Activated T-helper 9 cell treated with anti-CD3 and anti-CD28 coated beads, Interleukin-2, amount 50 U/mL, for 16 hours (primary cell): ENCODE measurements at places on chromosomes 6 and 20.

- DNase-seq, result no peak
These were observed 8.0 kb upstream of the KCNK16 start for GRCh38 chr6:39330476-39330875.

- no peak for DNase-seq
These were observed 27.8 kb upstream of the SCRT2 start for GRCh38 chr20:703426-703825.

- no peak for DNase-seq
These were observed 11.3 kb upstream of the RBCK1 start for GRCh38 chr20:396619-397431.

- no peak for DNase-seq
These were observed 44.6 kb upstream of the SH3BGRL2 start for GRCh38 chr6:79586548-79586947.

DNA sequence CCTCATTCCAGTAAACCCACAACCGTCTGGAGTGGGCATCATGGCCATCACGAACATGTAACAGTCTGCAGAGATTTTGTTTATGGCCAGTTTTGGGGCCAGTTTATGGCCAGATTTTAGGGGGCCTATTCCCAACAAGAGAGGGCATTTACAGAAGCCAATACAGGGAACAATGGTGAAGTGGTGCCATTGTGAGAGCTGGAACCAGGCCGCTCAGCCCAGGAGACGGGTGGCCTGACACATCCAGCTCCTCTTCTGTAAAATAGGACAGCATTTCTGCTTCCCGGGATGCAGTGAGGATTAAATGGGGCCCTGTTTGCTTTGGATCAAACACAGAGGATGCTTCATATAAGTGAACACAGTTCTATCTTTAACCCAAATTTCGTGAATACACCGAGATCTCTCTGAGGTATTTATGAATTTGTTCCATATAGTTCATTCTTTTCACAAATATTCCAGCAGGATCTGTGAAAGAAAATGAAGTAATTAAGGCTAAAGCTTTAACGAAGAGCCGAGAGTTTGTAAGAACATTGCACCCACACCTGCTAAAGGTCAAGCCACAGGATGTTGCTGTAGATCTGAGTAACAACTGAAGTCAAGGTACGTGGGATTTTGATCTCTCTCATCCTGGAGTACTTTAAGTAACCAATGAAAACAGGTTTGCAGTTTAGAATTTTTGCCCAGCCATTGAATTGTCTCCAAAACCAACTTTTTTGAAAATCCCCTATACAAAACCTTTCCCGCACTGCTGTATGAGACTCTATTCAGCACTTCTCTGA, 14.5 kb upstream of the SIRPG start:
- no peak for DNase-seq

DNA sequence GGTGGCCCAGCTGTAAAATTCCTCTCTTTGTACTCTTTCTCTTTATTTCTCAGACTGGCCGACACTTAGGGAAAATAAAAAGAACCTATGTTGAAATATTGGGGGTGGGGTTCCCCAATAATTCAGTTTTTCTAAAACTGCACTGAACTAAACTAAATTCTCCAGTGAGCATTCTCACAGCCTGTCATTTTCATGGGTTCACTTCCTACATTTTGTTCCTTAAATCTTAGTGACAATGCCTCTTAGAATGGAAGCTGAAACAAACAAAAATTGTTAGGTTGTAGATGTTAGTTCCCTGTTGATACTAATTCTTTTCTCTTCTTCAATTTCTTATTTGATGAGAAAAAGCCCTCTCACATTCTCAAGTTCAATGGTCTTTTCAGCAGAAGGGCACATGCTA, 35.8 kb upstream of the IFNGR1 start:
- DNase-seq, result no peak

DNA sequence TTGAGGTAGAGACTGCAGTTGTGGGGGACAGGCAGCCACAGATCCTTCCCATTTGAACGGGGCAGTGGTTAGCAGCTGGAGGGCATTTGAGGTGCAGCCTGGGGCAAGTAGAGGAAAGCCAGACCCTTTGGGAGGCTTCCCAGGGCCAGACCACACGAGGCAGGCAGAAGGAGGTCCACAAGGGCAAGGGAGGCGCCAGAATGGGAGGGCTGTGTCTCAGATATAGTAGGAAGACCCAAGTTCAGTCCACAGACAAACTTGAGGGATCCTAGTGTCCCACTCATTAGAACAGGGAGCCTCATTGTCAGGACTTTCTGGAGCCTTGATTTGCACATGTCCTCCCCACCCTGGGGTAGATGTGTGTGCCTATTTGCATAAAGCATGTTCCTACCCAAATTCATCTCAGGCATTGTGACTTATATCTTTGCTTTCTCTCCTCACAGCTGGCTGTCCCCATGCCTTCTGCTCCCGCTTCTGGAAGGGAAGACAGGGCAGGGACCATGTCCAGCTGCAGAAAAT, 166.0 kb downstream of the VEGFA start:
- no peak for DNase-seq

GRCh38 chr20:15033269-15033668, 695.9 kb upstream of the FLRT3 start:
- no peak for DNase-seq

GRCh38 chr6:75210885-75211739, 5.3 kb upstream of the COL12A1 start:
- DNase-seq, result no peak

- no peak for DNase-seq
These were observed 103.0 kb upstream of the RREB1 start for GRCh38 chr6:7004581-7005297.

GRCh38 chr6:149393002-149393679, 6.9 kb upstream of the SUMO4 start:
- no peak for DNase-seq

GRCh38 chr20:50020288-50020687, 37.5 kb downstream of the SNAI1 start:
- no peak for DNase-seq

DNA sequence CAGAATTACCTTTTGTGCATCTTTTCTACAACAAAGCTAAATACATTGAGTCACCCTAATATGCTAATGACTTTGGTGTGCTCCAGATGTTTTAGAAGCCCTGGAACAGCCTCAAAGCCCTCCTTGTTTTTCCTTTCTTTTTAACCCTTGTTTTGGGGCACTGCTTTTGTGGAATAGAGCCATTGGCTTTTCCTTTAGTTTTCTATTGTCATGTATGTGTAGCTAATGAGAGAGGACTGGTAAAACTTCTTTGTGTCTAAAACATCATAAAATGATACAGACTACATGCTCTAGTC, 158.8 kb downstream of the JARID2 start:
- DNase-seq, result no peak

DNA sequence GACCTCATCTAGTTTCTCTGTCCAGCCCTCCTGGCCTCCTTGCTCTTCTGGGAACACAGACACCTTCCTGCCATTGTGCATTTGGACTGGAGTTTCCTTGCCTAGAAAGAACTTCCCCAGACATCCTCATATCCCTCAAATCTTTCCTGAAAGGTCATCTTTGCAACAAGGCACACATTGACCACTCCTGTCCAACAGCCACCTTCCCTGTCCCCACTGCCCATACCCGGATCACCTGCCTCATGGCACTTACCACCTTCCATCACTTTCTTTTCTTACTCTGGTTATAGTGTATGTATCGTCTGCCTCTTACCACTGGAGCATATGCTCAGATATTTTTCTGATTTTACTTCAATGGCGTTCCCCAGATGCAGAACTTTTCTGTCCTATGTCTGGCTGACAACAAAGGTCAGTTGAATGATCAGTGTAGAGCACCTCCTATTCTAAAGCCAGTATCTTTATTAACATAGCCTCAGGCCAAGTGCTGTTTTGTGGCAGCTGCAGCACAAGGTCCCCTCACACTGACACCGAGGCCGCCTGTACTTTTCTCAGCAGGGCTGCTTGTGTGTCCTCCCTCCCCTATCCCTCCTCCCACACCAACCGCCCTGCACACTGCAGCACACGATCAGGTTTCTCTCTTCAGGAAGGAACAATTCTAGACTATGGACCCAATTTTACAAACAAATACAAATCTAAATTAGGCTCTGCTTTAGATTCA, 4.1 kb downstream of the HLA-C start:
- DNase-seq, result no peak

- no peak for DNase-seq
These were observed 54.1 kb downstream of the PPP1R3G start for GRCh38 chr6:5138995-5139827.

- no peak for DNase-seq
These were observed 26.3 kb downstream of the BHLHE23 start for GRCh38 chr20:62980380-62980960.

DNA sequence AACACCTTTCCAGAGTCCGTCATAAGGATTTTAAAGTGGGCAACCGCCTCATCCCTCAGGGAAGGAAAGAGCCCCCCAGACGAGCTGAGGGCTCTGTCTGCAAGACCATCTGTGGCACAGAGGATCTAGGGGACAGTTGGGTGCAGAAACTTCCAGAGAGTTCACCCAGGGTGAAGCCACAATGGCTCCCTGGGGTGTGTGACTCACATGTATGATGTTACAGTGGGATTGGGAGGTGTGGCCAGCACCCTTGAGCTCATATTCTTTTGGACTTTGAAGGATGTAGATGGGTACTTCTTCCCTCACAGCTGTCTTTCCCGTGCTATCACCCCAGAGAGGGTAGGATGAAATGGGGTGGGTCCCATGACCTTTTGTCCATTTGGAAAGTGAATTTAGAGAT, 95.5 kb downstream of the NCR2 start:
- no peak for DNase-seq

- no peak for DNase-seq
These were observed 267.2 kb upstream of the PLCB4 start for GRCh38 chr20:8801686-8802085.

- DNase-seq, result no peak
These were observed 19.6 kb downstream of the RRBP1 start for GRCh38 chr20:17662333-17663039.

DNA sequence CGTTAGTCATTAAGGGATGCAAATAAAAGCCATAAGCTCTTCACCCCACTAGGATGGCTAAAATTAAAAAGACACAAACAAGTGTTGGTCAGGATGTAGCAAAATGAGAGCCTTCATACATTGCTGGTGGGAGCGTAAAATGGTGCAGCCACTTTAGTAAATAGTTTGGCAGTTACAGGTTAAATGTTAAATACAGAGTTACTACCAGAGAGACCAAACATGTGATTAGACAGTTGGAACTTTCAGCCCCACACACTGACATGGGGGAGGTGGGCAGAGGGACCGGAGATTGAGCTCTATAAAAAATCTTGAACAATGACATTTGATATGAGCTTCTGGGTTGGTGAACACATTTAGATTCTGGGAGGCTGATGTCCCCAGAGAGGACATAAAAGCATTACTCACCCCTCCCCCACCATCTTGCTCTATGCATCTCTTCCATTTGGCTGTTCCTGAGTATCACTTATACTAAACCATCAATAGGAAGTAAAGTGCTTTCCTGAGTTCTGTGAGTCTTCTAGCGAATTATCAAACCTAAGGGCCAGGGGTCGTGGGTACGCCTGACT, 20.4 kb upstream of the ZNF318 start:
- no peak for DNase-seq

- no peak for DNase-seq
These were observed 102.7 kb downstream of the FIG4 start for GRCh38 chr6:109793792-109794191.

GRCh38 chr6:78523622-78524021, 343.7 kb upstream of the IRAK1BP1 start:
- no peak for DNase-seq

GRCh38 chr6:139154881-139155547, 20.1 kb downstream of the HECA start:
- no peak for DNase-seq

- no peak for DNase-seq
These were observed 17.7 kb downstream of the METTL24 start for GRCh38 chr6:110340392-110340965.

- no peak for DNase-seq
These were observed 3.0 kb upstream of the TGM2 start for GRCh38 chr20:38167851-38168760.

DNA sequence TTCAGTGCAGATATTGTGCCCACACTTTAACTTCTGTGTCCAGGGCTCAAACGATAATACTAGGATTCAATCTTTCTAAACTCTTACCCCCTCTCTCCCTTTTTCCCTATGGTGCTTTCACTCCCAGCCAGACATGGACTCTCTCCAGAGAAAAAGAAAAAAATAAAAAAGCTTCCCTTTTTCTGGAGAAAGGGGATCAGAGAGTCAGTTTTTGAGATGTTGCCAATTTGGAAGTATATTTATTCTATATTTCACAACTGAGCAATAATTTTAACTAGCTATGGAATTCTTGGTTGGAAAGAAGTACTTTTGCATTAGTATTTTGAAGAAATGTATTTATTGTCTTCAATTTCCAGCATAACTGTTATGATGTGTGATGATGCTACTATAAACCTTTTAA, 72.2 kb upstream of the ZFP64 start:
- DNase-seq, result no peak

GRCh38 chr20:24802286-24802820, 146.7 kb upstream of the CST7 start:
- DNase-seq, result no peak

- no peak for DNase-seq
These were observed 148.8 kb downstream of the CFAP61 start for GRCh38 chr20:20201124-20201523.

- DNase-seq, result no peak
These were observed 43.5 kb downstream of the SAMD5 start for GRCh38 chr6:147551976-147552375.

- DNase-seq, result no peak
These were observed 22.0 kb downstream of the GNAS start for GRCh38 chr20:58874469-58874868.

DNA sequence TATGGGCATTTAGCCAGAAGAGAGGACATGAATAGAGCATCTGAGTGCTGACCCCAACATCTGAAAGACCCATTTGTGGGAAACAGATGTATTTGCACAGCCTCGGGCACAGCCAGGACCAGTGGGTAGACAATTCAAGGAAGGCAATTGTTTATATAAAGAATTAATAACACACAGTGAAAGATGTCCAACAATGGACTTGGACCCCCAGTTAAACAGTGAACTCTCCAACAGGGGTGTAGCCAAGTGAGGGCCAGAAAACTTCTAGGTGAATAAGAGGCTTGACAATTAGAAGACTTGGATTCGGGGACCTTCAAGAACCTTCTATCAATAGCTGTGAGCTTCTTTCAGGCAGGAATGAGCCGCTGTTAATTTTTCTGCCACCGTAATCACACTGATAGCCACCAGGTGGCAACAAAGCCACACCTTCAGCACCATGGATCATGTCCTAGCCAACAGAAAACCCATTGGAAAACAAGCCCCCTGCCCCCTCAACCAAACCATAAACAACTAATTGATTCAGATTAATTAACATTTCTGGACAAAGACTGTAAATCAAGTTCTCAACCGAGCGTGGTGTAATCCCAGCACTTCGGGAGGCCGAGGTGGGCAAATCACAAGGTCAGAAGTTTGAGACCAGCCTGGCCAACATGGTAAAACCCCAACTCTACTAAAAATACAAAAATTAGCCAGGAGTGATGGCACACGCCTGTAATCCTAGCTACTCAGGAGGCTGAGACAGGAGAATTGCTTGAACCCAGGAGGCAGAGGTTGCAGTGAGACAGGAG, 8.8 kb upstream of the SRSF6 start:
- DNase-seq, result peak; percentile 21
